Stimulated activated CD4-positive, alpha-beta T cell treated with anti-CD3 and anti-CD28 coated beads, Interleukin-1b, Interleukin-23, amount 100 ng/mL, for 48 hours (primary cell): ENCODE measurements at places on chromosomes 7 and 10.
A peak's percentile ranks its signal among the peaks of the same experiment; 100 is the strongest.

GRCh38 chr10:133440633-133441285 lies 13.0 kb upstream of the SCART1 start:
- DNase-seq = no peak

GRCh38 chr10:125105706-125106255 lies 54.6 kb downstream of the CTBP2 start:
- no peak for DNase-seq

GRCh38 chr10:51724038-51724437 lies 24.6 kb upstream of the CSTF2T start:
- DNase-seq = no peak

DNA sequence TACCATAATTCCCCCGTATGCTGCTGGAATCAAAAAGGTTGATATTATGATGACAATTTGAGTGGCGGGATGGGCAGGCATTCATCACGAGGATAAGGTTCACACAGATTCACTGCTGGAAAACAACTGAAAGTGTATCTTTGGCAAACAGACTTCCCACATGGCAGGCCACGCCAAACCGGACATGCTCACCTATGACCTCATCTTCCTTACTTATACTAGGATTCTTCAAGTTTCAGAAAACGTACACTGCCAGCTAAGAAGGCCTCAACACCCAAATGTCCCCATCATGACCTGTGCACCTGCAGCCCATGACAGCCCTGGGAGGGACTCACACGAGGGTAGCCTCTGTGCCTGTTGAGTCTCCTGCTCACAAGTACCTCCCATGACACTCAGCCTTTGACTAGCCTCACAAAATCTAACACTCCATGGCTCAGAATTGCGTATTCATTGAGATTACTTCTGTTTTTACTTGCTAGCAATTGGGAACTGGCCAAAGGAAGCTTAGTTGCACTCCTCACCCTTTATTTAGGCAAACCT lies 259.0 kb upstream of the GHITM start:
- no peak for DNase-seq

DNA sequence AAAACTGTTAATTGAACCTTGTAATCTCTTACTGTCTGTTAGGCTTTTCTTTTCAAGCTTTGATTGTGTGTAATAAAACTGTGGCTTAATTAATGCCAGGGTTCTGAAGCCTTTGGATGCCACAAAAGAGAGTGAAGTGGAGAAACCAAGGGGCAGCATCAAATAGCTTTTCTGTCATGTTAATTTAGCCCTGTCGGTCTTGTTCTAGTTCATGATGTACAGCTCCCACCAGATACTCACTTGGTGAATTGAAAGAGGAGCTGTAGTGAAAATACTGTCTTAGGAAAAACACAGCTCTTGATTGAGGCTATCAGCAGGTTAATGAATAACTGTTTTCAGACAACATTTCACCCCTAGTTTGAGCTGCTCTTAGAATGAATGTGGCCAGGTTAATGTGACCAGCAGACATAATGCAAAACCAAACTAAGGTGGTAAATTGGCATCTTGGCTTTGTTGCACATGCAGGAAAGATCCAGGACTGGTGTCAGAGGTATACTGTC lies 94.2 kb downstream of the POLL start:
- no peak for DNase-seq

DNA sequence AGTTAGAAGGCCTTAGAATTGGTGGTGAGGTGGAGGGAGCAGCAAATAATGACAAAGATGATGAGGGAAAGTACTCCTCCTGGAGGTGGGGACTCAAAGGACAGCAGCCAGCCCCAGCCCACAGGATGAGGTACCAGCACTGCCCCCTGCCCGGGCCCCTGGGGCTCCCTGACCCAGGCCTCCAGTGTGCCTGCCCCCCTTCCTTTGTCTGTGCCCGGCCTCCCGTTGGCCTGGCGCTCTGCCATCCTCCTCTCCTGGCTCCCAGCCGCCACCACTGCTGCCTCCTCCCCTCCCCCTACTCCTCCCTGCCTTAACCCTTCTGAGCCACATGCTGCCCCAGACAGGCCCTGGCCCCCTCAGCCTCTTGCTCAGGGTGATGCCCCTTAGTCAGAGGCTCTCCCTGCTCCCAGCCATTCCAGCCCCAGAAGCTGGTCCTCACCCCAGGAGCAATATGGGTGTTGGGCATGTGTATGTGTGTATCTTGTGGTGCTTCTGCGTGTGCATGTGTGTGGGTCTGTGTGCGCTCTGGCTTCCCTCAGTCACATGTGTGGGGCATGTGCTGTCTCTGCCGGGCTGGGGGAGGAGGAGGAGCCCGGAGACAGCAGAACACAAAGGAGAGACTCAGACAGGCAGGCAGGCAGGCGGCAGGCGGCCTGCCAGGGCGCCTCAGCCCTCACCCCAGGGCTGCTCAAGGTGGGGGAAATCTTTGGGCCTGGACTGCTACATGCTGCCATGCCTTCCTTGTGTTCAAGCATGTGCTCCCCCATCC lies 2.6 kb downstream of the LDB1 start:
- peak; percentile 76 for DNase-seq

- peak; percentile 24 for DNase-seq
Observed at GRCh38 chr10:71684356-71685173, 35.0 kb downstream of the C10orf105 start.

DNA sequence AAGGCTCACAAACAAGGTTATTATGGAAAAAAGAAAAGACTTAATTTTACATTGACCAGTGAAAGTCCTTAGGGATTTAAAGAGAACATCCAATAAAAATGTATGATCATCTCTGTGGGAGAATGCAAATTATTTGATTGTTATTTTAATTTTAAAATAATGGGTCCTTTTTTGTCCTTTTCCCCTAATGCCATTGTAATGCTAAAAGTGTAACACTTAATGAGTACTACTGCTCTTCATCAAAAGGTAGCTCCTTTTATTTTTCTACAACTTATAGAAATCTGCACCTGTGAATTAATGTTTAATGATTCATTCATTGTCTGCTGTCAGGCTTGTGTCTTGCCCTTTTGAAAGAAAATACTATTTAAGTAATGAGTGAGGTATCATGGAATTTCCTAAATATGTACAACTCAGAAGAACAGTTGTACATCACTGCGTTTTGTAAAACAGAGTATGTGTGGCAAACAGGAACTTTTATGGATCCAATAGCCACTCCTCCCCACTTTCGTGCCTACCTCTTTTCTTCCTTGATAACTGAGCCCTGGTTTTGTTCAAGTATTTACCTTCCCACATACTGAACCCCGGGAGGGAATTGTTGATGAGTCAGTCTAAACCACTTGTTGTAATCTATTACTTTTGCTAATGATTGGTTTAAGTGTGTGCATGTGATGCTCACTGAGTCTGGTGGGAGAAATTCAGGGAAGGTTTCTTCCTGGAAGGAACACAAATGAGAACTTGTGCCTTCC lies 19.9 kb upstream of the TRUB1 start:
- DNase-seq = no peak

DNA sequence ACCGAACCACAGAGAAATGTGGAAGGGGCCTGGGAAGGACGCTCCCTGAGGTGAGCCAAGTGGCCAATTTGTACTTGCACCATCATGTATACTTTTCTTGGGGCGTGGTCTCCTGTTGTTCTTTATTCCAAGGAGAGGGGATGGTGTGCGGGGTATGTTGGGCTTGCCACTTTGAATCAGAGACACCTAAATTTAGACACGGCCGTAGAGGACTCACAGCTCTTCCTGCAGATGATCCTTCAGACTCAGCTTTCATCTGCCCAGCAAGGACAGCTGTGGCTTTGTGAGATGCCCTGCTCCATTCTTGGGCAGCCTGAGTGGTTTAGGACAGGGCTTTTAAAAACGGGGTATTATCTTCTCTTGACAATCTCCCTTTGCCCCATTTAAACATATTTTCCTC lies 473.2 kb downstream of the REEP3 start:
- DNase-seq = no peak

DNA sequence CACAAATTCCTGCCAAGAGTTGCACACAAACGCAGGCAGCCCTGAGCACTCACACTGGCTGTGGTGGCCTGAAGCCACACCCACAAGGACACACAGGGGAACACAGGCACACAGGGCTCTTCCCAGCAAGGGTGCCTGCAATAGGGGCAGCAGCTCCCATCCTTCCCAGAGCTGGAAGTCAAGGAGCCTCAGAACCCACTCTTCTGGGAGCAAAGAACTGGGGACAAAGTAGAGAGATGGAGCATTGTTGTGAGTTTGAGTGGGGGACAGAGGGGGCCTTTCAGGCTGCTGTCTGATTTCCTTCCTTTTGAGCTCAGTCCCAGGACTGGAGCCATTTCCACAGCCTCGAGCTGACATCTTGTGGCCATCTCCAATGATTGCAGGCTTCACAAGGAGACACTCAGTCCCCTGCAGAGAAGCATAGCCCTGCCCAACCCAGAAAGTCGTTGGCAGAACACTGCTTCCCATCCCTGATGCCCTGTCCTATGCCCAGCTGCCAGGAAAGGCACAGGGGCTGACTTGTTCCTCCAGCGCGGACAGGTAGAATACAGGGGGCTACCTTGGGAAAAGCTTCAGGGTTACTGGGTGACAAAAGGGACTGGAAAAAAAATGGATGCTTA lies 34.4 kb upstream of the SLF2 start:
- DNase-seq = peak; percentile 32

DNA sequence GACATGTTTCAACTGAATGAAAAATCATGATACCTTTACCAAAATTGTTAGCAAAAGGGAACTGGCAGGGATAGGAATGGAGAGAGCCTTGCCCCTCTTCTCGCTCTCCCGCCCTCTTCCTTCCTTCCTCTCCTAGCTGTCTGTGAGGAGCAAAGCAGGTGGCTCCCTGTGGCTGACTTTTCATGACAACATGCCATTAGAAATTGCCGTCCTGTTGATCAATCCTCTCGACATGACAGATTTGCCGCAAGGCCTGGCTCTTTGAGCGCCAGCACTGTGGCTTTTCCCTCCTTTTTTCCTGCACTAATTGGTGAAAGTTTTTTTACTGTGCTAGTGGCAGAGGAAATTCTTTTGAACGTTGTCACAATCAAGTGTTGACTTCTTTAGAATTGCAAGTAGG lies 171.1 kb downstream of the TCF7L2 start:
- DNase-seq = no peak

DNA sequence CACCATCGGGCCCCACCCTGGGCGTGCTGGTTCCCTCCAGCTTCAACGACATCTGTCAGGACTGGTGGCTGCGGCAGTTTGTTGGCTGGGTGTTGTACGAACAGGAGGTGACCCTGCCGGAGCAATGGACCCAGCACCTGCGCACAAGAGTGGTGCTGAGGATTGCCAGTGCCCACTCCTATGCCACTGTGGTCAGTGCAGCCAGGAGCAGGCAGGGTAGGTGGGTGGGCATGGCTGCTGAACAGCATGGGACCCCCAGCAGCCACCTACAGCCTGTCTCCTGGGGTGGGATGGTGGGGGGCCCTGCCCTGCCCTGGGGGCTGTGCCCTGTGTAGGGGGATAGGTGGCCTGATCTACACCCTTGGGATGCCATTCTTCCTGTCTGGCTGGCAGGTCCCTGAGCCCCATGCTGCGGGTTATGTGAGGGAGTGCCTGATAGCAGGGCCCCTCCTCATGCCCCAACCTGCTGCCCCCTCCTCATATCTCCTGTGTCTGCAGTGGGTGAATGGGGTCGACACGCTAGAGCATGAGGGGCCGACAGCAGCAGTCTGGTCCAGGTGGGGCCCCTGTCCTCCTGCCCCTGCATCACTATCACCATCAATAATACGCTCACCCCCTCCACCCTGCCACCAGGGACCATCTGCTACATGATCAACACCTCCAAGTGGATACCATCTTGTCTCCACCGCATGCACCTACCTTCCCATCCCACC lies 56.9 kb downstream of the ZNF727 start:
- no peak for DNase-seq
